Small intestine (tissue), 16 donors: ENCODE measurements at places on chromosomes 2 and 18. TPM values are rescaled to one million over a fixed set of nuclear protein-coding genes. Genes with fewer than 3 reads are reported as not detected.

Gene HES6
- 25.4 TPM for polyA plus RNA-seq

Gene LRPPRC
- 88.0 TPM for polyA plus RNA-seq

Gene RAB31
- polyA plus RNA-seq: 8.7 TPM

DNA sequence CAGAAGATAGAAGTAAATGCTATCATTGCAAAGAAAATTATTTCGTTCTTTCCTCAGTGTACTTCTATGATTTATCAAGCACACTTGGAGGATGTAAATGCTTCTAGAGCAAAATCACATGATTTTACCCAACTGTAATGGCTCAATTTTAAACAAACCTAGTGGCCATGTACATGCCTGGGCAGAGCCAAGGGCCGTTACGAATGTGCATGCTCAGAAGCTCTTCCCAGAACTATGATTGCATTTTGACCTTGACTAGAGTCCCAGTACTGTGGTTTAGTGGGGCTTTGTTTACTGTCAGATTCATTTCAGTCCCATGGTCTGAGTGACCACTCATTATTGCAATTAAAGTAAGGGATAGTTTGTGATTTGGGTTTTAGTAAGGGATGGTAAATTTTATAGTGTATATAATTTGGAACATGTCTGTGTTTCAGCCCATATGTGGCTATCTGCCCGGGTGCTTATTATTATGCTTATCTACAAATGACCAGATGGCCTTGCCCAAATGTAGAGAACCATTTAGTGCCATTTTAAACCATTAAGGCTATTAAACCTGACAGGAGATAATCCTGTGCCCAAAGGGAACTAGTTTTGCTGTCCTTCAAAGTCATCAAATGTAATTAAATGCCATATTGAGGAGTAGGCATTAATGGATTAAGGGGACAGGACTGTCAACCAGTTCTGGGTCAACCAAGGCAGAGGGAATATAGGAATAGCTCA, 239.1 kb downstream of the ICOS start:
- no peak for DNase-seq

Gene GPBAR1
- polyA plus RNA-seq: 1.4 TPM

- peak; percentile 61 for DNase-seq
Measured at GRCh38 chr2:84904717-84905174, 710 bp upstream of the TMSB10 start.

Gene FNDC4
- polyA plus RNA-seq: 2.0 TPM

GRCh38 chr2:197092431-197092830, 165.9 kb upstream of the PGAP1 start:
- DNase-seq: no peak

DNA sequence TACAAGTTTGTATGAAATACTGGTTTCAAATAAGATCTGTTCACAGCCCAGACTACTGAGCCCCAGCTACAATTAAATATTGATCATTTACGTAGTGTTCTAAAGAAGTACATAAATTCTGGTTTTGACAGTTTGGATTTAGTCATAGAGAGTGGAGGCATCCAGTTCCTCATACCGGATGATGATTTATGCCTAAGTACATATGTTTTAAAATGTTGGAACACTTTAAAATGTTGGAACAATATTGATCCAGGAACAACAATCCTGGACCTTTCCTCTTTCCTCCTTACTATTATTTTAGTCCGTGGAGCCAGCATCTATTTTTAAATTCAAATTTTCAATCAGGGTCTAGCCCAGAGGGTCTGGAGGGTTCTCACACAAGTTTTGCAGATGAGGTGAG, 22.8 kb upstream of the TTN start:
- no peak for DNase-seq

Gene CTDP1
- polyA plus RNA-seq: 20.1 TPM

DNA sequence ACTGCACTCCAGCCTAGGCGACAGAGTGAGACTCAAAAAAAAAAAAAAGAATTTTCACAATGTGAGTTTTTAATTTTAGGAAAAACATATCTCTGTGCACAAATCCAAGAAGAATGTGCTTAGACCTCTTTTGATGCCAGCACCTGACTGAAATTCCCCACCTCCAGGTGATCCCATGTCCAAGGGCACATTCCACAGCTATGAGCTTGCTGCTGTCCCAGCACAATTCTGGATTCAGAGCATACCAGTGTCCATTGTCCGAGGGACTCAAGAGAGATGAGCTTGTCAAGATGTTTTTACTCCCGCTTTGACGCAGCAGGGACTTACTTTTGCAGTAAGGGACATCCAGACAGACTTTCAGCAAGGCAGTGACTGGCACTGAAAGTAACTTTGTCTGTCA, 489.1 kb upstream of the ACVR2A start:
- no peak for DNase-seq

DNA sequence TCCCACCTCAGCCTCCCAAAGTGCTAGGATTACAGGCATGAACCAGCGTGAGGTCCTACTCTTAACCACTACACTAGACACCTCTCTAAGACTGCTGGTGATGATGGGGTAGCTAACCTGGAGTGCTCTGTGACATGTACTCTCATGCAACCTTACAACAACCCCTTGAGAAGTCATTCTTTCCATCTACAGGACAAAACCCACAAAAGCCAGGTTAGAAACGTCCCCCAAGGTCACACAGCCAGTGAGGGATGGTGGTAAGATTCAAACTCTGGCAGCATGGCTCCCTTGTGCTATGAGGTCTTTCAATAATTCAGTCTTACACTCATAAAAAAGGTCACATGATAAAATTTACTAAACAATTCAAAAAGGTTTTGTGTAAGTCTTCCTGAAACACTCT, 94.8 kb upstream of the SERTAD2 start:
- no peak for DNase-seq

- DNase-seq: no peak
Measured at GRCh38 chr2:71944183-71944550, 203.5 kb downstream of the CYP26B1 start.

DNA sequence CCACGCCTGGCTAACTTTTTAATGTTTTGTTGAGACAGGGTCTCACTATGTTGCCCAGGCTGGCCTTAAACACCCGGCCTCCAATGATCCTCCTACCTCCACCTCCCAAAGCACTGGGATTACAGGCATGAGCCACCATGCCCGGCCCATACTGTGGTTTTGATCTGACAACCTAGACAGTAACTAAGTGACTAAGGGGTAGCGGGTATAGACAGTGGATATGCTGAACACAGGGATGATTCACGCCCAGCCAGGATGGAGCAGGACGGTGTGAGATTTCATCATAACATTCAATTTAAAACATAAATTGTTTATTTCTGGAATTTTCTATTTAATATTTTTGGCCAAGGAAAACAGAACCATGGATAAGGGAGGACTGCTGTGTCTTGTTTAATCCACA, 36.0 kb upstream of the YPEL5 start:
- no peak for DNase-seq

GRCh38 chr2:203498161-203498560, 36.9 kb downstream of the RAPH1 start:
- peak; percentile 84 for DNase-seq

Gene ALPI
- 204 TPM for polyA plus RNA-seq

DNA sequence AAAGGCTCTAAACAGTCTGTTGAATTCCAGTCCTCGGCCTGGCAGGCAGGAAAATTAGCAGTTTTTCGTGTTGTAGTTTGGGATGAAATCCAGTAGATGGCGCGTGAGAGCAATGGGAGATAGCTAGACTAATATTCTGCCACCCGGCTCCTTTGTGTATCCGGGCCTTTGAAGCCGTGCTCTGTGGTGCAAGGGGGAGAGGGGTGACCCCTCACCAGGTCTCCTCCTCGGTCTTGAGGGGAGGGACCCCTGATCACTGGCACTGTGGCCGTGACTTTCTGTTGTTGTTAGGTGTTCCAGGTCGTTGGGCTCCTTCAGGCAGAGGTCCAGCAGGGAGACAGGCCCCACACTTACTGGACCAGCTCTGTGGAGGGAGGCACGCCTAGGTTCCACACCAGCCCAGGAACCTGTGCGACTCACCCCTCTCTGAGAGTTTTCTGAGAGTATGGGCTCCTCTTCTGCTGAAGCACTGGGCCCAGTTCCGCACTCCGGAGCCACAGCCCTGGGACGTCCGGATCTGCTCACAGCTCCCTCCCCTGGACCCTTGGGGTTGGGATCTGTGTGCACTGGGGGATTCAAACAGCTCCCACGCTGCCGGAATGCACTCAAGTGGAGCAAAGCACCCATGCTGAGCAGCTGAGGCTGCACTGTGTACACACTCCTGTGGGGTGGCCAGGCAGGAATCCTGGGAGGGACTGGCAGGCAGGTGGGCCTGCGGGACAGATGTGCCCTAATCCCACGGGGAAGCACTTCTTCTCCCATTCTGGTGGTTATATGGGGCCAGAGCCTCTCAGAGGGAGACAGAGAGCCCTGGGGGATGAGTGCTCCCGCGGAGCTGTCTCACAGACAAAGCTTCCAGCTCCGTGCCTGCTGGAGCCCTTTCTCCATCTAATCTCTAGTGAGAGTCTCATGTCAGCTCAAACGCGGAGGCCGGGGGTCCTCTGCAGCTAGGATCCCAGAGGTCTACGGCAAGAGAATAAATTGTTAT, 8.8 kb downstream of the GKN2 start:
- DNase-seq: peak; percentile 68

Gene PDE11A
- polyA plus RNA-seq: 3.8 TPM

Gene MPHOSPH10
- polyA plus RNA-seq: 14.3 TPM

DNA sequence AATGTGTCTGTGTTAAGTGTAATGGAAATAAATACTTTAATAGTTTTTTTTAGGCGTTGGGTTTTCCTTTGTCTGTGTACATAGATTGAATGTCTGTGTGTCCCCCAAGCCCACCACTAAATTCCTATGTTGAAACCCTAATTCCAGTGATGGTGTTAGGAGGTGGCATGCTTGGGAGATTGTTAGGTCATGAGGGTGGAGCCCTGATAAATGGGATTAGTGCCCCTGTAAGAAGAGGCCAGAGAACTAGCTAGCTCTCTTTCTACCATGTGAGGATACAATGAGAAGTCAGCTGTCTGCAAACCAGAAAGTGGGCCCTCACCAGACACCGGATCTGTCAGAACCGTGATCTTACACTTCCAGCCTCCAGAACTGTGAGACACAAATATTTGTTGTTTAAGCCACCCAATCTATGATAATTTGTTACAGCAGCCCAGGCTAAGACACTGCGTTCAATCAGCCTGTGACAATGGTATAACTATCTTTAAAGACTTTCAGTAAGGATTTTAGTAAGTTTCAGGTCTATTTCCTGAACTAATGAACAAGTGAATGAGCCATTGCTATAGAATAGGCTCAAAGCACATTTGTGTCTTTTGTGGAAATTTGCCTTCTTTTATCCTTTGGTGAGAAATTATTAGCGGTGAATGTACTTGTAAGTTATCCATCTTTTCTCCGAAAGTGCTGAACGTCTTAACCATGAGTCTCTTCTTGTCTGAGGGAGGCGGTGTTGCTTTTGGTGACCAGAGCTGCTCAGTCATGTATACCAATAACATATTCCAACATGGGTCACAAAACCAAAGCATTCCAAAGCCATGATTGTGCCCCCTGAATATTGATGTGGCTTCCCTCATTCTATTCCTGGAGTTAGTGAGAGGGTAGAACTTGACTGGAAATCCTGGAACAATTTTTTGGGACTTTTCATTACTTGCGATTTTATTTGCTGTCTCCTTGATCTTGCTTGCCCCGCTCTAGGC, 29.6 kb upstream of the IL1R1 start:
- DNase-seq: no peak

Gene GNAL
- polyA plus RNA-seq: 0.81 TPM

Gene GLI2
- polyA plus RNA-seq: not detected

- no peak for DNase-seq
Measured at GRCh38 chr2:36677996-36678605, 18.4 kb upstream of the VIT start.

GRCh38 chr2:72678024-72678423, 147.8 kb downstream of the EXOC6B start:
- no peak for DNase-seq

Gene SERPINB7
- not detected for polyA plus RNA-seq

Gene AKAIN1
- 0.22 TPM for polyA plus RNA-seq

Gene LIMS2
- polyA plus RNA-seq: 2.2 TPM

DNA sequence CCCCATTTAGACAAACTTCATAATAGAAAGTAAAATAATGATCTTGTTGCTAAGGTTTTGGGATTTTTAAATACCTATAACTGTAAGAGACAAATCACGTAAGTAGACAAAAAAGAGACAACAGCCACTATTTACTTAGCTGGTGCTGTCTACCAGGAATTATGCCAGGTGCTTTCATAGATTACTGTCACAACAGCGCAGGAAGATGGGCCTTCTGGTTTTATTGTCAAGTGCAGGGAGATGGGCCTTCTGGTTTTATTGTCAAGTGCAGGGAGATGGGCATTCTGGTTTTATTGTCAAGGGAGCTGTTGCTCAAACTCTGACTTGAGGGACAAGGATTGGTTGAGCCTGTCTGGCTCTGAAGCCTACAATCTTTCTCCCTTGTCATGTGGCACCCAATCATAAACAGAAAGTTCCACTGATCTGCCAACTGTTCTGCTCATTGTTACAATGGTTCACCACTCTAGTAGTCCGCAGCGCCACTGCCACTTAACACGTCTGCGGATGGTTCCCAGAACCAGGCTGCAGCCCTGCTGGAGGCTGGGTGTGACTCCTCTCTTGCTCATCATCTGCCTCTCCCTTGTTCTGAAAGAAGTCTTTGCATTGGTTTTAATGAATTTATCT, 95.0 kb downstream of the RNF144A start:
- no peak for DNase-seq

GRCh38 chr2:238501311-238501710, 74.6 kb downstream of the ASB1 start:
- no peak for DNase-seq

- DNase-seq: no peak
Measured at GRCh38 chr2:235607546-235608199, 113.8 kb downstream of the AGAP1 start.

DNA sequence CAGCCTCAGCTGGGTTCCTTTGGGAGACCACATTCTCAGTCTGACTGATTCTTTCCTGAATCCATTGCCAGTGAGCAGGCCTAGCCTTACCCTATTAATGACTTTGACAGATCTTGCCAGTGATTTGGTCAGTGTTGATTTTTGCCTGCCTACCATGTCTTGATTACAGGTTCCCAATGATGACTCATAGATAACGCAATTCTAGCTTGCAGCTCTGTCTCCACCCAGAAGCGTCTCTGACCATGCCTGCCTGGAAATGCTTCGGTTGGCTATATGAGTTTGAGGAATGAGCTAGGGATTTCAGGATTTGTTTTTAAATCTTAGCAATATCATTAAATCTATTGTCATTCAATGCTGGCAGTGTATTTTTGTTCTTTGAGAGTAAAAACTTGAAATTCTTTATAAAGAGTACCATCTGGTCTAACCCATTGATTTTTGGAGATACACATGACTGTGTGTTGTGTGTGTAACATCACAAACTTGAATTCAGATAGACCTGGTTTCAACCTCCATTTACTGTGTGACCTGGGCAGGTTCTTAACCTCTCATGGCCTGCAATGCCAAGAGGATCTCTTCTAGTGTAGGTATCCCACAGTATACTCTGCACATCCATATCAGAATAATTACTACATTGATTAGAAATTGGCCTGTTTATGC, 57.0 kb downstream of the CCDC150 start:
- DNase-seq: no peak

GRCh38 chr2:30704309-30705020, 102.8 kb downstream of the CAPN13 start:
- no peak for DNase-seq

Gene LHCGR
- 0.04 TPM for polyA plus RNA-seq

- DNase-seq: no peak
Measured at GRCh38 chr2:215590010-215590745, 154.3 kb upstream of the FN1 start.

Gene AGXT
- 1.8 TPM for polyA plus RNA-seq

Gene LIPG
- 8.7 TPM for polyA plus RNA-seq

Gene IL36B
- not detected for polyA plus RNA-seq

Gene OR6B2
- not detected for polyA plus RNA-seq
